ENCODE measurements at places on chromosomes 16 and 17.
A peak's percentile ranks its signal among the peaks of the same experiment; 100 is the strongest.

DNA sequence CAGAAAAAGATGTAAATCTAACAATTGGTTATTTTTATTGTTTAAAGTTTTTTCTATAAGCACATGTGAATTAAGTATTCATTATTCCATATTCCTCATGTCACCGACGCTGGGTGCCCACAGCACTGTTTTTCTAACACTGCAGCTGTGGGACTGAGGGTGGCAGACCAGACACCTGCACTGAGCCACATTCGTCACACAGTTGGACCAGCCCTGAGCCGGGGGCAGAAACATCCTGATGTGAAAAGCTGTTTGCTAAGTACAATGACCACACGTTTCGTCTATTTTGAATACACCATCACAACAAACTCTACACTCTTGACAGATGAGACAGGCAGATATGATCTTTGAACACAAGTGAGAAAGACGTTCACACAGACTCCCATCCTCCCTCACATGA, 749.5 kb downstream of the KCNJ18 start:
- DNase-seq, result no peak

DNA sequence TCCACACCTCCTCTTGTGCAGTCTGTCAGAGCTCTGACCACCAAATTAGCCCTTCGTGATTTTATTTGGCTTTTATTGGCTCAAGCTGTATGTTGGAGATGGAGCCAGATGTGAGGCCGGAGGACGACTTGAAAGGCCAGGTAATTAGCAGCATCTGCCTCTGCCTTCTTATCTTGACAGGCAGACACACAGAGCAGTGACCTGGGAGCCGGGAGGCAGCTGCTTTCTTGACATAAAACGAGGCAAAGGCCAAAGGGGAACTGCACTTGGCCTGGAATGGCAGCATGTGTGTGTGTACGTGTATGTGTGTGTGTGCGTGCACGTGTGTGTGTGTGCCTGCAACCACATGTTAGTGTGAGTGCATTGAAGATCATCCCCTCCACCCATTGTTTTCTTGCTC, 56.9 kb upstream of the BRD7 start:
- no peak for DNase-seq

DNA sequence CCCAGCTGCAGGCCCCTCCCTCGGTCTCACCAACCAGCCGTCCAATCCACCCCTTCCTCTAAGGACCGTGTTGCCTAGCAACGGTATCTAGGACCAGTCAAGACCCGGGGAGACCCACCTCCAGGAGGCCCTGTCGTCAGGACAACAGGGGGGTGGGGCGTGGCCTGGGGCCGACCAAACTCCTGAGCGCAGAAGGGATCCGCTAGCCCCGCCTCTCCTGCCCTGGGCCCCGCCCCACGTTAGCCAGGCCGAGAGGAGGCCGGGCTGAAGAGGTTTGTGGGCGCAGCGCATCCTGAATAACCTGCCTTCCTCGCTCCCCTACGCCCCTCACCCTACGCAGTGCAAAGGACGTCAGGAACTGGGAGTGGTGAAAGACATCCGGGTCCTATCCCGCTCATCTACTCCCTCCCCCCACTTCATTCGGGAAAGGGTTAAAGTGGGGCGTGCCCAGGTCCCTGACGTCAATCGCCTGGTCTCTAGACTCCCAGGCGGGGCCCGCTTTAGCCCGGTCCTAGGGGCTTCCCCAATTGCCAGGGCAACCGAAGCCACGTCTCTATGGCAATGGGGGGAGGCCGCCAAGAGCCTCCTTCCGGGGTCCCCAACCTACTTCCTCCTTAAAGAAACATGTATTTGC, 14.7 kb downstream of the DLG4 start:
- peak; percentile 85 for DNase-seq

DNA sequence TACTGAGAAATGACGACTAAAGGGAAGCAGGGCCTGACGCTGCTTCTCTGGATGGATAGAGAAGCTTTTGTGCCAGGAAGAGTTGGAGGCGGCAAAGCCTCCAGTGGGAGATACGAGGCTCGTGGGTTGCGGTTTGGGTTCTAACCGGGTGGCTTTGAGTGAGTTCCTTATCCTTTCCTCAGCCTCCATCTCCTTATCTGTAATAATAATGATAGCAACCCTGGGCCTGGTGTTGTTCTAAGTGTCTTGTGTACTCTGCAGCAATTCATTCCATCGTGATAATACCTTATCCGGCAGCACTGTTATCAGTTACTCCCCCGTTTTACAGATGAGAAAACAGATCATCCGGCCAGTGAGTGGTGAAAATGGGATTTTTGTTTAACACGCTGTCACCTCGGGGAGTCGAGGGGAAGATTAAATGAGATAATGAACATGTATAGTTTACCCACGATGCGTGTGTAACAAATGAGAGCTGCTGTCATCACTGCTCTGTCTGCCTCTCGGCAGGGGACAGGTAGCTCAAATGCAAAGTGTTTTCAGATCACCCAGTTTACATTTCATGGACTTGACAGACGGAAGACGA, 52.0 kb upstream of the LHX1 start:
- no peak for DNase-seq

GRCh38 chr17:44113868-44114840, 9.3 kb downstream of the HDAC5 start:
- no peak for DNase-seq

Data from stimulated activated CD4-positive, alpha-beta T cell treated with anti-CD3 and anti-CD28 coated beads, Interleukin-15, amount 100 ng/mL, for 1 hour (primary cell).